ENCODE measurements at places on chromosomes 13 and 19.

DNA sequence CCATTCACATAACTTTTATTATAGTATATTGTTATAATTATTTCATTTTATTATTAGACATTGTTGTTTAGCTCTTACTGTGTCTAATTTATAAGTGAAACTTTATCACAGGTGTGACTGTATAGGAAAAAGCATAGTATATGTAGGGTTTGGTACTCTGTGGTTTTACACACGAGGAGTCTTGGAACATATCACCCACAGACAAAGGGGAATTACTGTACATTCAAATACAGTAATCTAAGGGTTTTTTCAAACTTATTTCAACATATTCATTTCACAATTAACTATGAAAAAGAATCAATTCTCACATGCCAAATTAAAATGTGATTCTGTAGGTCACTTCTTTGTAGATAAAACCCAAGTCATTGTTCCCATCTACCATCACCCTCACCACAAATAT, 46.0 kb downstream of the RBM26 start:
- DNase-seq = no peak

- no peak for DNase-seq
Measured at GRCh38 chr13:104426435-104426834, 1360.2 kb upstream of the SLC10A2 start.

GRCh38 chr13:88701551-88701950, 1030.4 kb downstream of the SLITRK5 start:
- DNase-seq = no peak

DNA sequence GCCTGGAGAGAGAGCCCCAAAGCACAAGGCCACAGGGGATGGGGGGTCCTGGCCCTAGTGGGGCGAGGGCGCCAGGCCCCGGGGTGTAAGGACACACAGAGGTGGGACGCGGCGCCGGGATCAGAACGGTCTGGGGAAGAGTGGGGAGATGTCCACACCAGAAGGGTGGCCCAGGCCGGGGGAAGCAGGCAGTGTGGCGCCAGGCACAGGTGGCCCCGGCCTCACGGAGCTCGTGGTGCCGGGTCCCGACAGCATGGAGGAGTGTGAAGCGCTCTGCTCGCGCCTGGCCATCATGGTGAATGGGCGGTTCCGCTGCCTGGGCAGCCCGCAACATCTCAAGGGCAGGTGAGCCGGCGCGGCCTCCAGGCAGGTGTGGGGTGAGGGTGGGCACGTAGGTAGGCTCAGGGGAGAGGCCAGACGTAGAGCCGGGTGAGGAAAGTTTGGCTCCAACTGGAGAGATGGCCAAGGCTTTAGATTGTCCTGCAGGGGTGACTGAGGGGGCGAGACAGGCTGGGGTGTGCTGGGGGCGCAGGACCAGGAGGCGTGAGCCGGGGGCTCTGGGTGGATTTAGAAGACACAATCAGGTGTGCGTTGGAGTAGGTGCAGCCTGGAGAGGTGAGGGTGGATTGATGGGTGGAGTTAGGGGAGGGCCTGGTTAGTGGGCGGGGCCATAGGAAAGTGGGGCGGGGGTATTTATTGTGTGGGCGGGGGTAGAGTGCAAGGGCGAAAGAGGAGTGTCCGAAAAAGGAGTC, 2.9 kb upstream of the ARHGAP45 start:
- DNase-seq = peak; percentile 51

GRCh38 chr19:18789883-18790565, 1.1 kb downstream of the COMP start:
- no peak for DNase-seq

DNA sequence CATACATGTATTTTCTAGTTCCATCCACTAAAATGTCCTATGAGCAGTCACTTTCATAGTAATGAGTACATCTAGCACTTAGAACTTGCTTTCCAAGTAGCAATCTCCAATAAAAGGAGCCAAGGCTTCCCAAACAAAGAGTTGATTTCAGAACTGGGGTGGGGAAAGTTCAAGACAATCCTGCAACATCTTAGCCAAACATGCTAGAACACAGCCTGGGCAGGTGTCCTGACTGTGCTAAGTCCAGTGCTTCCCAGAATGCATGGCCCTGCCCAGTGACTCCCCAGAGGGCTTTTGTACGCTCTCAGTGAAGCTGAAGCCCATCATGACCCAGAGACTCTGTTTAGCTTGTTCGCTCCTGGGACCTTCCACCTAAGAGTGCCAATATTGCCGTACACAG, 106.7 kb upstream of the UBAC2 start:
- no peak for DNase-seq

GRCh38 chr13:44874886-44875630, 114.2 kb downstream of the NUFIP1 start:
- no peak for DNase-seq

DNA sequence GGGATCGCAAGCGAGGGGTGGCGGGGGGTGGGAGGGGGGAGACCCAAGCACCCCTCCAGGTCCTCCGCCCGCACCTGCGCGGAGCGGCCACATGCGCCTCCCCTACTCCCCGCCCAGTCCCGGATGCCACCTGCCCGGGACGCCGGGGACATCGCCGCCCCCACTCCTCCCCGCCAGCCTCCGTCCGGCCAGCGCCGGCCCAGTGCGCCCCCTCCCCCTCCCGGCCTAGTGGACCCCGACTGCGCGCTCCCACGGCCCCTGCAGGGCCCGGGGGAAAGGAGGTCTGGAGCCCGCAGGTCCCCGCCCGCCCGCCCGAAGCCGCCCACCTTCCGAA, 263 bp downstream of the RHPN2 start:
- peak; percentile 39 for DNase-seq

- DNase-seq = no peak
Measured at GRCh38 chr19:8607386-8607785, 3.1 kb downstream of the ADAMTS10 start.

DNA sequence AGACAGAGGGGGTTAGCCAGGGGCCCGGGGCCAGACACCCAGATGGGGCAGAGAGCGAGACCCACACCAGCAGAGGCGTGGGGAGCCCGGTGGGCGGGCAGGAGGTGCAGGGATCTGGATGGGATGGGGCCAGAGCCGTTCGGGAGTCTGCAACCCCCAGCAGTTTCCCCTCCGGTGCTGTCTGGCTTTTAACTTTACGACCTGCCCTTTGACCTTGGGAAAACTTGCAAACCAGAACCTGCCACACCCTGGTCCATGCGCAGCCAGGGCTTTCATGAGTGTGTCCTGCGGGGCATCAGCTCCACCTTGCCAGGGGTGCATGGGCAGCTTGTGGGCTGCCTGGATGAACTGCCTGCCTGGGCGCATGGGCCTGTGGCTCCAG, 9.8 kb downstream of the JOSD2 start:
- DNase-seq = no peak

- no peak for DNase-seq
Measured at GRCh38 chr13:46647512-46648065, 94.6 kb downstream of the LRCH1 start.

GRCh38 chr13:91311491-91311890, 36.0 kb upstream of the MIR17HG start:
- DNase-seq = no peak

GRCh38 chr13:59774491-59774971, 389.2 kb downstream of the DIAPH3 start:
- DNase-seq = no peak

DNA sequence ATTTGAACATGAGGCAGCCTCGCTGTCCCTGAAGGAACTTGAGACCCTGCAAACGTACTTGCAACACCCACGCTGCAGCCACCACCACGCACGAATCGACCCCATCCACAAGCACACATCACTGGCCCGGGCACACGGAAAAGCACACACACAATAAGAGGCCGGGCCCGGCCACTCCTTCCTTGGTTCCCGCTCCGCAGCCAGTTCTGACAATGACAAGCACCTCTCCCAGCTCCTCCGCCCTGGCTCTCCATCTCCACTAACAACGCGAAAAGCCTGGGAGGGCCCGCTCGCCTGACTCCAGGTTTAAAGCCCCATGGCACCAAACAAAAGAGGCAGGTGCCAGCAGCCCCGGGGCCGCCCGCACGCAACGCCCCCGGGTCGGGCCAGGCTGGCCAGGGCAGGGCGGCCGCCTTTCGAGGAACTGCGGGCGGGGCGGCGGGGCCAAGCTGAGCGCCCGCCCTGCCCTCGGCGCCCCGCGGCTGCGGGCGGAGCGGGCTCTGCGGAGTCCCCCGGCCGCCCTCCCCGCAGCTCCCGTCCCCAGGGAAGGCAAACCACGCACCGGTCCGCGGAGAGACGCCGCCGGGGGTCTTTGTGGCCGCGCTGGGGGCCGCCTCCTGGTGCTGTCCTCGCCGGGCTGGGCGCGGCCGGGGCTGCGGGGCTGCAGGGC, 495 bp downstream of the DCLK1 start:
- no peak for DNase-seq

GRCh38 chr13:110856942-110857835, 57.7 kb downstream of the ANKRD10 start:
- DNase-seq = no peak

DNA sequence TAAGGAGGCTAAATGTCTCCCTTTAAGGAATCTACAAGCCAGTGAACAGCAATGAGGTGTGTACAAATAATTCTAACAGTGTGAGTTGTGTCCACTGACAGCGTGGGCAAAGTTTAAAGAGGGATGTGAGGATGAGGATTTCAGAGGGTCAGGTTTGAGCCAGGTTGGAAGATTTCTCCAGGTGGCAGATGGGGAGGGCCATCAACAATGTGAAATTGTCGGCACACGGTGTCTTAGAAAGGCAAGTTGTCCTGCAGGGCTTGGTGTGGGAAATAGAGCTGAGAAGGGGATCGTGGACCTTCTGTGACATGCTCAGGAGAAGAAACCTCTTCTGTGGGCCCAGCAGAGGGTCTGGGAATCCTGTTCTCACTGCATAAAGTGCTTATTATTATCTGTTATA, 52.1 kb downstream of the ATP8A2 start:
- DNase-seq = no peak

DNA sequence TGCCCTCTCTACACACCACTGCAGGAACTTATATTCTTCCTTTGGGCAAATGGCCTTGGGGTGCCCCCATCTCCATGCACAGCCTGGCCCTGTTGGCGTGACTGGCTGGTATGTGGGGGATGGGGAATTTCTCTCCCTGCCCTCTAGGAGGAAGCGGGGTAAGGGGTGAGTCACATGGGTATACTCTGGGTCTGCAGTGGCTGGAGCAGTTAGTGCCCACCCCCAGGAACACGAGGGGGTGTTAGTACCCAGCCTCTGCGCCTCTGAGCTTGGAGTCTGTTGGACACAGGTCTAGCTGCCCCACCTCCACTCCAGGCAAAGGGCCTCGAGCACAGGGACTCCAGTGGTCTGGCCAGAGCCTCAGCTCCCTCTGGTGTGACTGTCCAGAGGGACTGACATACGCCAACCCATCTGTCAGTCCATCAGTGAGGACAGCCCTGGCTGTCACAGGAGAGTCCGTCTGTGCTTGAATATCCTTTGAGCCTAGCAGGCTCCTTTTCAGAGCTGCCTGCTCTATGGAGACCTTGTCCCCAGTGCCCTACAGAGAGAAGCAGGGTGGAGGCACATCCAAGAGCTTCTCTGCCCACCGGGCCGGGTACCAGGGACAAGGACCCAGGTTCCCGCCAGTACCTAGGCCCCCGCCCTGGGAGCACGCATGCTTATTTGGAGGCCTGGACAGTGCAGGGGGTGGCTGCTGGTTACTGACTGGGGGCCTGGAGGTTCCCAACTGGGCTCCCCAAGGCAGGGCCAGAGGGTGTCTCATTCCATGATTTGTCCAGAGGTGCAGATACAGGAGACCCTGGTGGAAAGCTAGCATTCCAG, 66.6 kb downstream of the CHST8 start:
- DNase-seq = no peak

- DNase-seq = peak; percentile 39
Measured at GRCh38 chr13:76799696-76800095, 86.5 kb downstream of the KCTD12 start.

GRCh38 chr19:3671680-3672574, 28.3 kb downstream of the PIP5K1C start:
- no peak for DNase-seq

GRCh38 chr13:89514534-89515312, 1832.8 kb upstream of the MIR17HG start:
- no peak for DNase-seq

DNA sequence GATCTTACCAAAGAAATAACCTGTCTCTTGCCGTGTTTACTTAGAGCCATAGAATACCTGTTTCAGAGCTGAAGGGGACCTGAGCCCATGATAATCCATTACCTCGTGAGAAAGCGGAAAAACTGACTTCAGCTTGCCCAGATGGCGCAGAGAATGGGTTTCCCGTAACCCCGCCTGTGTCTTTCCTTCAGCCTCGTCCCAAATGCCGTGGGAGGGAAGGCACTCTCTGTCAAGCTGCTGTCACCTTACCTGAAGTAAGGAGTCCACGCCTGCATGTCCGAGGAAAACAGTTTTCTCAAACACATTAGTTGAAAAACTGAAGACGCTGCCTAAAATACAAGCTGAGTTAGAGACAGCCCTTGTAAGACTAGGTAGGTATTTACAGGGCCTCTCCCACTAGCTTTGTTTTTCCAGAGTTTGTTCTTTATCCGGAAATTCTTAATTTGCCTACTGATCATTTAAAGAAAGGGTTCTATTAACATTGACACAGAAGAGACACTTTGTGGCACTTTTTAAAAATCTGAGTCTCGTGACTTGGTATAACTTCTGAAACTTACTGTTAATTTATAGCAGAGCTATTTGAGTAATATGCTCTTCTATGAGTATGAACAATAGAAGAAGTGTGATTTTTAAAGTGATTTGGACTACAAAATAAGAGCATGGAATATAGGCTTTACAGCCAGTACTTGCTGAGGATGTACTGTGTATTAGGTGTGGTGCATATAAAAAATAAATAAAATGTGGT, 1.3 kb upstream of the INTS6 start:
- peak; percentile 3 for DNase-seq

- no peak for DNase-seq
Measured at GRCh38 chr19:27905074-27905473, 1307.9 kb downstream of the UQCRFS1 start.

DNA sequence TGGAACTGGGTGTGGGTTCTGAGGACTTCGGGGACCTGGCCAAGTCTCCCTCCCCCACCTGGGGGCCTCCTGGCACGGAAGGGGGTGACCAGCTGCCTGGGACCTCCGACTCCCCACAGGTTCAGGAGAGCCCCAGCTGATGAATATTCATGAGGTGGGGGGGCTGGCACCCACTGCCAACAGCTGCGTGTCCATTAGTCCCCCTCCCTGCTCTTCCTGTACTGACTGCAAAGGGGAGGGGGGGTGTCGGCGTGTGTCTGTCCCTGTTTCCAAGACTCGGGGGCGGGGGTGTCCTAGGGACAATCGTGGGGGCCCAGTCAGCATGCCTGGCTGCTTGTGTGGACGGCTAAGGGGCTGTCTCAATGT, 10.6 kb upstream of the NFIX start:
- DNase-seq = no peak

DNA sequence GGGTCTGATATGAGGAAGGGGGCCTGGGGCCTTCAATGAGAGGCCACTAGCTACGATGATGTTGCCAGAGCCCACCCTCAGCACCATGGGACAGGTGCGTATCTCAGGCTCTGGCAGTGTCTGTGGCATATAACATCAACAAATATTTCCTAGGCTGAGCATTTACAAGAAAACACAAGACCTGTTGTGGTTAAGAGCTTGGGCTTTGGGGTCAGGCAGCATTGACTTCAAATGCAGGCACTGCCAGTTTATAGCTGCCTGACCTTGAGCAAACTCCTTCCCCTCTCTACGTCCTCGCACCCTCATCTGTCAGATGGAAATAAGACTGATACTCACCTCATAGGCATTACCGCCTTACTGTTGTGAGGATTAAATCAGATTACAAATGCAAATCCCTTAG, 156.0 kb downstream of the KATNAL1 start:
- no peak for DNase-seq

Measured in NCI-H2029 (cell line).